Thoracic aorta (tissue), 2 donors: ENCODE measurements at places on chromosomes 3 and 15. TPM values are rescaled to one million over a fixed set of nuclear protein-coding genes. Genes with fewer than 3 reads are reported as not detected.

The MORC1 gene
- total RNA-seq = not detected

- no peaks in the 10 kb centered on the region for H3K36me3 ChIP-seq
- H3K4me1 ChIP-seq = peaks cover 4% of the 10 kb centered on the region
- H3K4me3 ChIP-seq = no peak overlapping the region
- DNase-seq = no peak
Measured at GRCh38 chr3:62125380-62125779, 248.0 kb downstream of the FEZF2 start.

- H3K36me3 ChIP-seq = no peaks in the 10 kb centered on the region
- no peaks in the 10 kb centered on the region for H3K27me3 ChIP-seq
- no peak for DNase-seq
- no peak overlapping the region for H3K27ac ChIP-seq
Measured at GRCh38 chr15:69304182-69304545, 5.5 kb downstream of the PAQR5 start.

GRCh38 chr3:195803289-195803908 lies 8.3 kb downstream of the MUC4 start:
- no peaks in the 10 kb centered on the region for H3K36me3 ChIP-seq
- peak overlapping the region; percentile 31 for H3K4me3 ChIP-seq
- no peaks in the 10 kb centered on the region for H3K27me3 ChIP-seq
- no peak for DNase-seq

- no peak for DNase-seq
- no peaks in the 10 kb centered on the region for H3K36me3 ChIP-seq
- H3K4me3 ChIP-seq = peak overlapping the region; percentile 68
- peaks cover 44% of the 10 kb centered on the region for H3K27me3 ChIP-seq
- H3K27ac ChIP-seq = no peak overlapping the region
- peaks cover 31% of the 10 kb centered on the region for H3K4me1 ChIP-seq
Measured at GRCh38 chr15:76346669-76347481, 10.3 kb downstream of the ISL2 start.

DNA sequence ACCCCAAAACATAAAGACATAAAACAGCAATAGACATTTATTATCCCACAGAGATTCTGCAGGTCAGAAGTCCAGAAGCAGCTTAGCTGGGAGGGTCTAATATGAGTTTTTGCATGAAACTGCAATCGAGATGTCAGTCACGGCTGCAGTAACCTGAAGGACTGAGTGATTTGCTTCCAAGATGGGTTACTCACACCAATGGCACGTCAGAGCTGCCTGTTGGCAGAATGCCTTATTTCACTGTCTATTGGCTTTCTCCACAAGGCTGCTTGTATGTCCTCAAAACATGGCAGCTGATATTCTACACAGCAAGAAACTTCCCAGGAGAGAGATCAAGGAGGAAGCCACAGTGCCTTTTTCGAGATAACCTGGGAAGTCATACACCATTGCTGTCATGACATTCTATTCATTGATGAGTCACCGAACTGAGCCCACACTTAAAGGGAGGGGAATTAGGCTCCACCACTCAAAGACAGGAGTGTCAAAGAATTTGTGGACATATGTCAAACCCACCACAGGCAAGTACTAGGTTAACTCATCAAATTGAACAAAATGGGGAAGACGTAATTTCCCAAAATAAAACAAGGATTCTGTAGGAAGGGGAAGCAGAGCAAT lies 122.2 kb downstream of the SYNPR start:
- no peak overlapping the region for H3K27ac ChIP-seq
- no peaks in the 10 kb centered on the region for H3K36me3 ChIP-seq
- no peak for DNase-seq

The VILL gene
- total RNA-seq = 11.5 TPM

The KIF7 gene
- total RNA-seq = 26.4 TPM

The SLC41A3 gene
- total RNA-seq = 106 TPM

GRCh38 chr15:39478996-39479395 lies 101.9 kb upstream of the THBS1 start:
- no peak for DNase-seq
- no peaks in the 10 kb centered on the region for H3K27me3 ChIP-seq
- no peaks in the 10 kb centered on the region for H3K36me3 ChIP-seq
- no peak overlapping the region for H3K27ac ChIP-seq
- H3K4me1 ChIP-seq = no peaks in the 10 kb centered on the region
- H3K4me3 ChIP-seq = no peak overlapping the region

DNA sequence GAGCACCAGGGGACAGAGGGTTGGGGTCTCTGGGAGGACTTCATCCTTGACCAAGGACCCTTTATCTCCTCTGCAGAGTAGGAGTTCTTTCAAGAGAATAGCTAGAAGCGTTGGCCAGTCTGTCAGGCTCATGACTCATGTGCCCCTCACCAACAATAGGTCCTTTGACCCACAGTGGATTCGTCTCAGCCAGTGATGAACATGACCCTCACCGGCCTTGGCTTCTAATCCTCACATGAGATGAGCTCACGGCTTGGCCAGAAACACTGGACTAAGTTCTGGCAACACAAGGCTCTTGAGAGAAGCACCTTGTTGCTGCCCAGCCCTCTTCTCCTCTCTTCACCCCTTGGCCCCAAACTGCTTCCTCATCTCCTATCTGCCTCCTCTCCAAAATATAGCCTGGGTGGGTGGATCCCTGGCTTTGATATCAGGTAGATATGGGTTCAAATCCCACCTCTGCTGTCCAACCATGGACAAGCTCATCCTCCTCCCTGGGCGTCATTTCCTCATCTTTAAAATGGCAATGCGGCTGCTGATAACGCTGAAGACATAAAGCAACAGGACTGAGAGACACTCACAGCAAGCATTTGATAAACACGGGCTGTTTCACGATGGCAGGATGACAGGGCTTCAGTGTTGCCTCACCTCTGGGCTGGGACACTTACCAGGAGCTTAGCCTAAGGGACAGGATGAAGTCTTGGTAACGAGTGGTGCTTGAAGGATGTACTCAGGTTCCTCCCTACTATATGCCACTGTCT lies 446.7 kb upstream of the PROK2 start:
- no peaks in the 10 kb centered on the region for H3K27me3 ChIP-seq
- peaks cover 20% of the 10 kb centered on the region for H3K4me1 ChIP-seq
- H3K27ac ChIP-seq = no peak overlapping the region

DNA sequence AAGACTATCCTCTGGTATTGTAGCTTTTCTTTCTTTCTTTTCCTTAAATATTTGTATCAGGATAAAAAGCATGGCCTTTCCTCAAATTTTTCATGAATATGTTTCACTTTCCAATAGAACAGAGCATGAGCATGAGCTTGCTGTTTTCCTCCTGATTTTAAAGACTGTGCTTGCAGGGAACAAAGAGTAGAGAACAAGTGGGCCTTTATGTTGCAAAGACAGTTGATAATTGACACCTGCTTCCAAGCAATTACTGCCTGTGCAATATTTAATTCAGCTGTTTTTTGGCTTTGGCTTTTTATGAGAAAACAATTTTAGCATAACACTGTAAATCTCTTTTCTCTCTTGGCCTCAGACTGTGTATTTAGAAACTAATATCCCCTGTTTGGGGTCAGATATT lies 263.6 kb upstream of the AZI2 start:
- no peaks in the 10 kb centered on the region for H3K36me3 ChIP-seq
- no peak overlapping the region for H3K27ac ChIP-seq
- H3K4me3 ChIP-seq = no peak overlapping the region
- no peak for DNase-seq

GRCh38 chr3:156598413-156598812 lies 43.5 kb upstream of the SSR3 start:
- DNase-seq = no peak
- no peak overlapping the region for H3K27ac ChIP-seq
- H3K4me1 ChIP-seq = no peaks in the 10 kb centered on the region
- H3K27me3 ChIP-seq = no peaks in the 10 kb centered on the region

The CLDN18 gene
- total RNA-seq = not detected

The GPR156 gene
- 0.35 TPM for total RNA-seq

DNA sequence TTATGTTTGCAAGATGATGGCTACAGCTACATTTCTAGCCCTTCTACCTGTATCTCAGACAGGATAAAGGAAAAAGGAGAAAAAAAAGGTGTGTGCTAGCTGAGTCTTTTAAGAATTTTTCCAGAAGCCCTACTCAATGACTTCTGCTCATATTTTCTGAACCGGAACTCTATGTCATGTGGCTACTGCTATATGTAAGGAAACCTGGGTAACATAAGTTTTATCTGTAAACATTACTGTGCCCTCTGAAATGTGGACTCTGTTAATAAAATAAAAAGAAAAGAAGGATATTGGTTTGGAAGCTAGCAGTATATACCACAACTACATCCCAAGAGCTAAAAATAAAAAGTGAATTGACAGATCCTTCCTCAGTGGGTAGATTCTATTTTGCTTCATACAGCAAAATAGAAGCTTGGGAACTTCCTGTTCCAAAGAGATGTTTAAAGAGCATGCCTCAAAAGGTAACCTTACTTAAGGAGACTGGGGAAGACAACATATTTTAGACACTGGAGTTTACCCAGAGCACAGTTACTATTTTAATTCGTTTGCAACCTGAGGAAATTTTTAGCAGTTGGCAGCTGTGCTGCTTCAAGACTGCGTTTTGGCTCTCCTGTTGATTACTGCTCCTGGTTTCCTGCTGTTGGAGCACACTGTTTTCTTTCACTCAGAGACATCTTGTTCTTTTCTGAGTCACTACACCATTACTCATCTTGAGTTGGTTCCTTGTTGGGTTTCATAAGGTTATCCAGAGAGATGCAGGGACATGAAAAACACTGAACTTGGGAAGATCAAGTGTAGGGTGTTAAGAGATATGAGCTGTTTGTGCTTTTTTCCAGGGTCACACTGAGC lies 280.7 kb downstream of the NFKBIZ start:
- peaks cover 22% of the 10 kb centered on the region for H3K4me1 ChIP-seq
- H3K27me3 ChIP-seq = no peaks in the 10 kb centered on the region
- no peak for DNase-seq
- peak overlapping the region; percentile 88 for H3K27ac ChIP-seq
- no peaks in the 10 kb centered on the region for H3K36me3 ChIP-seq

The C3orf62 gene
- total RNA-seq = 5.4 TPM

DNA sequence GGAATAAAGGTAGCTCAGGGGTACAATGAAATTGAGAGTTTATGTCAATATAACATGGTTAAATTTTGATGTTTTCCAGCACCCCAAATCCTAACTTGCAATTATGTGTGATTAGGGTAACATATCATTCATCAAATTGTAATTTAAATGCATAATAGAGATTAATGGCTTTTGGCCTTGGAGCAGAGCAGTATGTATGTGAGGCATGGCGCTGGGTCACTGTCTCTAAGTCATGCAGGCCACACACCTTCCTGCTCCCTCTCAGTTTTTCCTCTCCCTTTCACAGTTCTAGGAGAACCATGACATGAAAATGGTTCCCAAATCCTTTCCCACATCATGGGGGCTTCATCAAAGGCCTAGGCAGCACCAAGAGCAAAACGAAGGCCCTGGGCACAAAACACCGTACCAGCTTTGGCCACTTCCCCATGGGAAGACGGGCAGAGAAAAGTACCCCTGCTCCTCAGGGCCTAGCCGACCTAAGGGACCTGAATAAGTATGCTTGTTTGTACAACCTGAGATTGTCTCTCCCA lies 3.9 kb upstream of the SRP14 start:
- DNase-seq = no peak
- no peak overlapping the region for H3K4me3 ChIP-seq
- no peaks in the 10 kb centered on the region for H3K36me3 ChIP-seq
- H3K27ac ChIP-seq = no peak overlapping the region

DNA sequence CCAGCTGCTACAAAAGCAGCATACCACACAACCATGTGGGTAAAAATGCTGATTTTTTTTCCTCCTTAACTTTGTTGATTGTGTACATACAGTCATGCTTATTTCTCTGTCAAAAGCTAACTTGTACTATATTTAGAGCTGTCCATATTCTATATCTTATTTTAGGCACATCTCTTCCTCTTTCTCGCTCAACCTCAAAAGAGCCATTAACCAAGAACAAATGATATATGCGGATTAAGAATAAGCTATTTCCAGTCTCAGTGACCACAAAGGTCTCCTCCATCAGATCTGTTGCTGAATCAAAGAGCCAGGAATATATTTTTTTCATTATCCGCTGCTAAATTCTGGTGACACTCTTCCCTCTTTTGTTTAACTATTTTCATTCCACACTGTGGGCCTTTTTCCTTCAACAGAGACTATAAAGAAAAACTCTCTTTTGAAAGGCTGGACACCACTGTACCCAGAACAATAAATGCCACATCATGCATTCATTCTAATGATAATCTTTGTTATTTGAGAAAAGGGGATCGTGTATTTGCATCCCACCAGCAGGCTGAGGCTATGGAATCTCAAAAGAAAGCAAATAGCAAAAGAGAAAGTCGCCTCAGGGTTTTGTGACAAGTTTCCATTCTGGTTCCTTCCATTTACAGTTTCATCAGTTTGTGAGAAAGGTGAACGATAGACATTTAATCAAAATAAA lies 8.0 kb downstream of the TMEM212 start:
- H3K36me3 ChIP-seq = no peaks in the 10 kb centered on the region
- no peaks in the 10 kb centered on the region for H3K27me3 ChIP-seq
- H3K27ac ChIP-seq = no peak overlapping the region
- no peak overlapping the region for H3K4me3 ChIP-seq
